IPS DF 6.9 (cell line): ENCODE measurements at places on chromosomes 11 and 22.

GRCh38 chr11:117770061-117770460 lies 27.0 kb downstream of the DSCAML1 start:
- H3K4me3 ChIP-seq, result no peak overlapping the region
- H3K27ac ChIP-seq, result no peak overlapping the region
- no peak for DNase-seq
- no peaks in the 10 kb centered on the region for H3K27me3 ChIP-seq
- no peaks in the 10 kb centered on the region for H3K36me3 ChIP-seq

GRCh38 chr11:132054822-132055221 lies 684.4 kb downstream of the NTM start:
- H3K4me3 ChIP-seq, result no peak overlapping the region
- H3K27me3 ChIP-seq, result no peaks in the 10 kb centered on the region
- H3K36me3 ChIP-seq, result no peaks in the 10 kb centered on the region
- H3K4me1 ChIP-seq, result peaks cover 2% of the 10 kb centered on the region
- DNase-seq, result no peak
- H3K27ac ChIP-seq, result no peak overlapping the region

DNA sequence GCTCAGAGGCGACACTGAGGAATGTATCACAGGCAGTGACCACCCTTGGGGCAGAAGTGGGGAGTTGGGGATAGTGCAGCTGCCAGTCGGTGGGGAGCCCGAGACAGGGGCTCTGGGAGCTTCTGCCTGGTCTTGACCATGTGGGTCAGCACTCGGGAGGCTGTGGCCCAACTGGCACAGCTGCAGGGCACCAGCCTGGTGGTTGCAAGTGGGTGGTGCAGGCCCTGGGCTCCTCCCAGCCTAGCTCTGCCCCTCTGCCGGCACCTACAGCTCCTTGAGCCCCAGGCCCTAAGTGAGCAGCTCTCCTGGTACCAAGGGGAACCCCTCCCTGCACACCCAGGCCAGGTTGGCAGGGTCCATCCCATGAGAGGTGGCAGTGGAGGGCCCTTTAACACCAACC lies 12.6 kb upstream of the RASL10A start:
- no peak for DNase-seq
- no peak overlapping the region for H3K4me3 ChIP-seq
- H3K4me1 ChIP-seq, result no peaks in the 10 kb centered on the region
- H3K27me3 ChIP-seq, result no peaks in the 10 kb centered on the region
- H3K27ac ChIP-seq, result no peak overlapping the region

GRCh38 chr22:31179345-31179744 lies 19.4 kb downstream of the RNF185 start:
- H3K36me3 ChIP-seq, result no peaks in the 10 kb centered on the region
- no peaks in the 10 kb centered on the region for H3K27me3 ChIP-seq
- DNase-seq, result no peak
- no peak overlapping the region for H3K4me3 ChIP-seq
- H3K4me1 ChIP-seq, result no peaks in the 10 kb centered on the region
- no peak overlapping the region for H3K27ac ChIP-seq

DNA sequence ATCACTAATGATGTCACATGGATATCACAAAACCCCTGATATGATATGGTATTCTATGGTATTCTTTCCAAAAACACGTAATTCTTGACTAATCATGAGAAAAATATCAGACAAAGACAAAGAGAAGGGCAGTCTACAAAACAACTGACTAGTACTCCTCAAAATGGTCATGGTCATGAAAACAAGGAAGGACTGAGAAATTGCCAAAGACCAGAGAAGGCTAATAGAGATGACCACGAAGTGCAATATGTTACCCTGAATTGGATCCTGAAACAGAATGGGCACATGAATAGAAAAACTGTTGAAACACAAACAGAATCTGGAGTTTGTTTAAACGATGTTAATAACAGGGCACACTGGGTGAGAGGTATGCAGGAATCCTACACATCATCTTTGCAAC lies 10.2 kb downstream of the CKAP5 start:
- H3K4me3 ChIP-seq, result no peak overlapping the region
- H3K36me3 ChIP-seq, result no peaks in the 10 kb centered on the region
- no peak for DNase-seq

DNA sequence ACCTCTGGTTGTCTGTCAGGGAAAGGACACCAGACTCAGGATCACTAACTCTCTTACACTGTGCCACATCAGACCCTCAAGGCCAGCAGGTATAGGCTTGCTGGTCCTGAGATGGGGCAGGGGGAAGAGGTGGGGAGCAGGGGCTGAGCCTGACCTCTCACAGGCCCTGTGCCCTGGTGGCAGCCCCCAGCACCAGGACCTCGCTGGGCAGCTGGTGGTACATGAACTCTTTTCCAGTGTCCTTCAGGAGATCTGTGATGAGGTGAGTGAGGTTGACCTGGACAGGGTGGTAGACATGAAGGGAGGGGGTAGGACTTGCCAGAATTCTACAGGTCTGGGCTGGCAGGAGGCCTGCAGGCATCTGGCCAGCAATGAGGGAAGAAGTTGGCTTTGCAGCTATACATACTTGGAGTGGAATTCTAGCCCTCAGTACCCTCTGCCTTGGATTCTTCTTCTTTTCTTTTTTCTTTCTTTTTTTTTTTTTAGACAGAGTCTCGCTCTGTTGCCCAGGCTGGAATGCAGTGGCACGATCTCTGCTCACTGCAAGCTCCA lies 1.4 kb downstream of the NUDT22 start:
- H3K27me3 ChIP-seq, result no peaks in the 10 kb centered on the region
- peaks cover 4% of the 10 kb centered on the region; the same call in 1 of the 2 replicates for H3K4me1 ChIP-seq
- no peak overlapping the region for H3K4me3 ChIP-seq
- H3K27ac ChIP-seq, result no peak overlapping the region
- DNase-seq, result no peak
- no peaks in the 10 kb centered on the region for H3K36me3 ChIP-seq

GRCh38 chr11:111046291-111046690 lies 199.2 kb upstream of the POU2AF2 start:
- H3K4me3 ChIP-seq, result no peak overlapping the region
- no peaks in the 10 kb centered on the region for H3K27me3 ChIP-seq
- H3K27ac ChIP-seq, result no peak overlapping the region

DNA sequence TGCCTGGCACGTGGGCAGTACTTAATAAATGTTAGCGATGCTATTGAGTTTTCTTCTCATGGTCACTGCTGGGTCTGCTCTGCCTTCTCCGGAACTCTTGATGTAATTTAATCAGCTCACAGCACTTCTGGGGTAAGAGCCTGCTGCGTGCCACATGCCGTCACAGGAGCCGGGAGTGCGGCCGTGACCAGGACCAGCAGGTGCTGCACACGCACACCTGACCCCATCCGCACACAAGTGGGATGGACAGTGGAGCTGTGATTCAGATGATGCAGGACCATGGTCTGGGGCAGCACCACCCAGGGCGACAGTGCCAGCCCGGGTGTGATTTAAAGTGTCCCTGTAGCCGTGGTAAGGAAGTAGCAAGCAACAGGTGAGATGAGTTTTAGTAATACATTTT lies 61.2 kb downstream of the TBC1D22A start:
- no peak overlapping the region for H3K27ac ChIP-seq
- no peaks in the 10 kb centered on the region for H3K36me3 ChIP-seq
- DNase-seq, result no peak
- no peaks in the 10 kb centered on the region for H3K4me1 ChIP-seq
- H3K4me3 ChIP-seq, result no peak overlapping the region

GRCh38 chr11:68946416-68947090 lies 34.2 kb downstream of the MRGPRD start:
- H3K4me3 ChIP-seq, result no peak overlapping the region
- no peak overlapping the region for H3K27ac ChIP-seq
- peaks cover 2% of the 10 kb centered on the region for H3K4me1 ChIP-seq
- no peaks in the 10 kb centered on the region for H3K36me3 ChIP-seq
- DNase-seq, result no peak
- no peaks in the 10 kb centered on the region for H3K27me3 ChIP-seq

DNA sequence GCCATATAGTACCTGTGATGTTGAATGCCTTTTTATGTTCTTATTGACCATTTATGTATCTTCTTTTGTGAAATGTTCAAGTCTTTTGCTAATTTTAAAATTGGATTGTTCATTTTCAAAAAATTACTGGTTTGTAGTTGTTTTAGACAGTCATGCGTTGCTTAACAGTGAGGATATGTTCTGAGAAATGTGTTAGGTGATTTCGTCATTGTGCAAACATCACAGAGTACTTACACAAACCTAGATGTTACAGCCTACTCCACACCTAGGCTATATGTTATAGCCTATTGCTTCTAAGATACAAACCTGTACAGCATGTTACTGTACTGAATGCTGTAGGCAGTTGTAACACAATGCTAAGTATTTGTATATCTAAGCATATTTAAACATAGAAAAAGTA lies 32.5 kb downstream of the PDE3B start:
- DNase-seq, result no peak
- H3K4me3 ChIP-seq, result no peak overlapping the region
- no peaks in the 10 kb centered on the region for H3K27me3 ChIP-seq
- no peak overlapping the region for H3K27ac ChIP-seq
- no peaks in the 10 kb centered on the region for H3K36me3 ChIP-seq

GRCh38 chr11:45343444-45343843 lies 57.3 kb upstream of the SYT13 start:
- H3K27me3 ChIP-seq, result no peaks in the 10 kb centered on the region
- no peak overlapping the region for H3K27ac ChIP-seq
- no peaks in the 10 kb centered on the region for H3K4me1 ChIP-seq
- no peaks in the 10 kb centered on the region for H3K36me3 ChIP-seq
- H3K4me3 ChIP-seq, result no peak overlapping the region
- DNase-seq, result no peak

GRCh38 chr11:66126808-66127555 lies 56.9 kb downstream of the PACS1 start:
- H3K4me1 ChIP-seq, result peaks cover 2% of the 10 kb centered on the region; the same call in 1 of the 2 replicates
- H3K27ac ChIP-seq, result no peak overlapping the region
- H3K4me3 ChIP-seq, result no peak overlapping the region
- no peaks in the 10 kb centered on the region for H3K27me3 ChIP-seq
- no peak for DNase-seq
- H3K36me3 ChIP-seq, result no peaks in the 10 kb centered on the region

GRCh38 chr22:46619240-46619829 lies 851 bp upstream of the GRAMD4 start:
- H3K4me1 ChIP-seq, result no peaks in the 10 kb centered on the region
- no peak overlapping the region for H3K4me3 ChIP-seq
- DNase-seq, result no peak
- H3K27ac ChIP-seq, result no peak overlapping the region
- no peaks in the 10 kb centered on the region for H3K27me3 ChIP-seq

DNA sequence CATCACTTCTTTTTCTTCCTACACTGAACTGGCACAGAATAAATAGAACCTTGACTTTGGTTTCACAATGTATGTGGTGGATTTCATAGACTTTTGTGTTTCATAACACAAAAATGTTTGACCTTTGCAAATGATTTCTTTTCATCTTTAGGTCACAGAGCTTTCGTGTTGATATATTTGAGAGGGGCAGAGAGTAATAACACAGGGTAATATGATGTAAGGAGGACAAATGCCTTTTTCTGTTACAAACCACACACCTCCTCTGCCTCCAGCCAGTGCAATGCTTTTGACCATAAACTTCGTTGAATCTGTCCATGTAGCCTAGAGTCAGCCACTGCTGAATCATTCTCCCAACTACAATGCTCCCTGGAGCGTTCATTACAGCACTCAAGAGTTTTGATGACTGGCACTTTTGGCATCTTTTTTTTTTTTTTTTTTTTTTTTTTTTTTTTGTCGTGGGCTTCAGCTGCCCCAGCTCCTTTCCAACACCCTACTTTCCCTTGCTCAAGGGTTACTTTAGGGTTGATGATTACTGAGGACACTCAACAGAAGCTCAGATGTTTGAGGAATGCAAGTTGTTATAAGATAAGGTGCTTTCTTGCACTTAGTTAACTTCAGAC lies 11.4 kb upstream of the CAT start:
- no peak overlapping the region for H3K4me3 ChIP-seq
- DNase-seq, result no peak
- H3K4me1 ChIP-seq, result no peaks in the 10 kb centered on the region
- H3K27ac ChIP-seq, result no peak overlapping the region
- H3K36me3 ChIP-seq, result no peaks in the 10 kb centered on the region
- H3K27me3 ChIP-seq, result no peaks in the 10 kb centered on the region

- peaks cover 1% of the 10 kb centered on the region; the same call in 1 of the 2 replicates for H3K4me1 ChIP-seq
- DNase-seq, result no peak
- no peak overlapping the region for H3K4me3 ChIP-seq
- no peaks in the 10 kb centered on the region for H3K36me3 ChIP-seq
- no peak overlapping the region for H3K27ac ChIP-seq
These were observed 3.8 kb upstream of the RNF141 start for GRCh38 chr11:10544491-10545465.

GRCh38 chr11:19281041-19281440 lies 40.3 kb upstream of the E2F8 start:
- H3K4me1 ChIP-seq, result peaks cover 5% of the 10 kb centered on the region; the same call in 1 of the 2 replicates
- H3K4me3 ChIP-seq, result no peak overlapping the region
- DNase-seq, result no peak
- no peaks in the 10 kb centered on the region for H3K36me3 ChIP-seq
- no peaks in the 10 kb centered on the region for H3K27me3 ChIP-seq

GRCh38 chr11:29657709-29658108 lies 359.1 kb downstream of the KCNA4 start:
- H3K4me1 ChIP-seq, result no peaks in the 10 kb centered on the region
- H3K4me3 ChIP-seq, result no peak overlapping the region
- DNase-seq, result no peak
- H3K27me3 ChIP-seq, result no peaks in the 10 kb centered on the region

DNA sequence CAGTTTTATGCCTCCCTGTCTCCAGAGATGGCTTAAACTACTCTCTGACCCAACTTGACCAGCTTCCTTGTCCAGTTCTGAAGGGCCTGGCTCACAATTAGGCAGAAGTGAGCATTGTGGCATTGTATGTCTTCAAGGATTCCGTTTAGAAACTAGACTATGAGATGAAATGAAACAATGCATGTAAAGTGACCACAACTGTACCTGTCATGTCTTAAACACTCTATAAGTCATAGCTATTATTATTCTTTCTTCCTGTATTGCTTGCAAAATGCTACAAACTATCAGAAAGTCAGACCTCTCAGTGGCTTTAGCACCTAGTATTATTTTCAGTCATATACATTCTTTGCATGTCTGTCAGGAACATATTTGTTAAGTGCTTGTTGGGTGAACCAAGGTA lies 127.9 kb upstream of the MTMR2 start:
- H3K27ac ChIP-seq, result no peak overlapping the region
- no peaks in the 10 kb centered on the region for H3K36me3 ChIP-seq
- no peak for DNase-seq
- H3K4me3 ChIP-seq, result no peak overlapping the region

- DNase-seq, result no peak
- no peak overlapping the region for H3K27ac ChIP-seq
- no peak overlapping the region; the same call in 1 of the 2 replicates for H3K4me3 ChIP-seq
- no peaks in the 10 kb centered on the region; the same call in 1 of the 2 replicates for H3K4me1 ChIP-seq
- H3K27me3 ChIP-seq, result no peaks in the 10 kb centered on the region
- H3K36me3 ChIP-seq, result no peaks in the 10 kb centered on the region
These were observed 8.8 kb upstream of the PANX2 start for GRCh38 chr22:50161508-50162390.

GRCh38 chr11:63212742-63213141 lies 30.7 kb downstream of the SLC22A25 start:
- H3K4me3 ChIP-seq, result no peak overlapping the region
- H3K4me1 ChIP-seq, result no peaks in the 10 kb centered on the region
- H3K36me3 ChIP-seq, result no peaks in the 10 kb centered on the region
